ENCODE measurements at places on chromosomes 2 and 18.

- no peak for DNase-seq
Measured at GRCh38 chr2:143505542-143505941, 376.3 kb downstream of the ARHGAP15 start.

GRCh38 chr2:207969249-207969648 is 56.1 kb downstream of the PLEKHM3 start:
- no peak for DNase-seq

GRCh38 chr2:71679491-71679890 is 226.1 kb downstream of the DYSF start:
- no peak for DNase-seq

- no peak for DNase-seq
Measured at GRCh38 chr2:24010477-24011249, 778 bp downstream of the MFSD2B start.

DNA sequence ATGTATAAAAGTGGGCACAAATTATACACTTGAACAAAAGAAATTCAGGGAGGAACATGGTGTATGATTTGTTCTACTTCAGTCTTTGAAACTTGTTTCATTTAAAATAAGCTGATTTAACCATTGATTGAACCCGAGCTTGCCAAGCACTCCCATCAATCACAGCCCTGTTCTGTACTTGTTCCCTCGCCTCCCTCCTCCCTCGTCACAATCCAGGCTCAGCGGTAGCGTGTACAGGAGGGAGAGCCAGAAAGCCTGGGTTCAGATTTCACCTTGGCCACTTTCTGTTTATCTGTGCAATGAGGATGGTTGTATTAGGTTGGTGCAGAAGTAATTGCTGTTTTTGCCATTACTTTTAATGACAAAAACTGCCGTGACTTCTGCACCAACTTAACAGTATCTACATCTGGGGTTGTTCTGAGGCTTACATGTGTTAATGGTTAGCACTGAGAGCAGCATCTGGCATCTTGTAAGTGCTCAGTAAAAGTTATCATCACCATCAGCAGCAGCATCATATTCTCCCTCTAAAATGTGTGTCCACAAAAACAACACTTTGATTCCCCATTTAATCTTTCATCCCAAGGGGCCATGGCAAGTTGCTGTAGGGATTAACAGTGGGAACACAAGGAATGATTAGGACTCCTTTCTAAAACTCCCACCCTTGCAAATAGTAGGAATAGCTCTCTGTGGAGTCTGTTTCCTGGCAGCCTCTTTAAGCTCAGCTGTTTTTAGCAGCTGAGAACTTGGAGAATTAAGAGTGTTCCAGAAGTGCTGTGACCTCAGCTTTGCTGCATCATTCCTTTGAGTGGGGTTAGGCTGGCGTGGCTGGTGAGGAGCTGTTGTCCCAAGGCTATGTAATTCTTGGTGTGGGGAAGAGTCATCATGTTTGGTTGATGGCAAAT is 4.7 kb downstream of the DPYSL5 start:
- peak; percentile 30 for DNase-seq

GRCh38 chr2:241213041-241213440 is 24.6 kb downstream of the ANO7 start:
- DNase-seq, result no peak

- no peak for DNase-seq
Measured at GRCh38 chr18:35920623-35921022, 51.9 kb upstream of the RMP24 start.

DNA sequence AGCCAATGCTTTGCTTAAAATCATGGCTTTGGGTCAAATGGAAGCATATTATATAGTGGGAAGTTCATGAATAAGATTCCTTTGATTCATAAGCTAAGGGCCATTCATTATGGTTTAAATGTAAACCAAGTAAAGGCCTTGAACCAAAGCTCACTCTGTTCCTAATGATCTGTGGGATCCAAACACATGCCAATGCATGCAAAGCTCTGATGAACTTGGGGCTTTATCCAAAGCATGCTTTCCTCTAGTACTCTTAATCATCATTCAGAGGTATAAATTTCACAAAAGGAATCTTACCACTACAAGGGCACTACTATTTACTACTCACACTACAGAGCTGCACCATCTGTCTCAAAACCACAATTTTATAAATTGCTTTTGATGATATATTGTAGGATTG is 102.8 kb upstream of the RBMS1 start:
- DNase-seq, result no peak

DNA sequence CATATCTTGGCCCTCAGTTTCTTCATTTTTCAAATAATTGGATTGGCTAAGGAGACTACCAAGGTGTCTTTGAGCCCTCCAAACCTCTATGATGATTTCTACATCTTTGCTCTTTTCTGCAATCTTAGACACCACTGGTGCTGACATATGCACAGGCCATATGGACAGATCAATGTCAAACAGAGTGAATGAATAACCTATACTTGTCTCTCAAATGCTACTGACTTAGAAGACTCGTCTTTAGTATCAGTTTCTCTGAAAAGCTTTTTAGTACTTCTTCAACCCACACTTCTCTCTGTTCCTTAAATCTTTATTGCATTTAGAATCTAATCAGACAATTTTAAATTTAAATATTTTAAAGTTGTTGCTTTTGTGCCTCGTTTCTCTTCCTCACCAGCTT is 258.2 kb downstream of the LTBP1 start:
- DNase-seq, result no peak

DNA sequence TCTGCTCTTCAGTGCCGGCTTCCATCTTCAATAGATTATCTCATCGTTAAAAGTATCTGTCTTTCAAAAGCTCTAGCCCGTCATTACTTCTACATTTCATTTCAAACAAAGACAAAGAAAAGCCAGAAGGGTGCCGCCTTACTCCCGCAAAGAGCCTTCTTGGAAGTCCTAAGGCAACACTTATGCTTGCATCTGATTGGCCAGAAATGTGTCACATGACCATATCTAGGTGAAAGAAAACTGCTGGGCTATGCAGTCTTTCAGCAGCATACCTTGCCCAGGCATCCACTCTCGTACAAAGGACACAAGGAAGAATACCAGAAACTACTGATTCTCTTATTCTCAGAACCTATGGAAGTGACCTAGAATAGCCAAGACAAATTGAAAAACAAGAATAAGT is 217.1 kb upstream of the SLC35G4 start:
- DNase-seq, result no peak

DNA sequence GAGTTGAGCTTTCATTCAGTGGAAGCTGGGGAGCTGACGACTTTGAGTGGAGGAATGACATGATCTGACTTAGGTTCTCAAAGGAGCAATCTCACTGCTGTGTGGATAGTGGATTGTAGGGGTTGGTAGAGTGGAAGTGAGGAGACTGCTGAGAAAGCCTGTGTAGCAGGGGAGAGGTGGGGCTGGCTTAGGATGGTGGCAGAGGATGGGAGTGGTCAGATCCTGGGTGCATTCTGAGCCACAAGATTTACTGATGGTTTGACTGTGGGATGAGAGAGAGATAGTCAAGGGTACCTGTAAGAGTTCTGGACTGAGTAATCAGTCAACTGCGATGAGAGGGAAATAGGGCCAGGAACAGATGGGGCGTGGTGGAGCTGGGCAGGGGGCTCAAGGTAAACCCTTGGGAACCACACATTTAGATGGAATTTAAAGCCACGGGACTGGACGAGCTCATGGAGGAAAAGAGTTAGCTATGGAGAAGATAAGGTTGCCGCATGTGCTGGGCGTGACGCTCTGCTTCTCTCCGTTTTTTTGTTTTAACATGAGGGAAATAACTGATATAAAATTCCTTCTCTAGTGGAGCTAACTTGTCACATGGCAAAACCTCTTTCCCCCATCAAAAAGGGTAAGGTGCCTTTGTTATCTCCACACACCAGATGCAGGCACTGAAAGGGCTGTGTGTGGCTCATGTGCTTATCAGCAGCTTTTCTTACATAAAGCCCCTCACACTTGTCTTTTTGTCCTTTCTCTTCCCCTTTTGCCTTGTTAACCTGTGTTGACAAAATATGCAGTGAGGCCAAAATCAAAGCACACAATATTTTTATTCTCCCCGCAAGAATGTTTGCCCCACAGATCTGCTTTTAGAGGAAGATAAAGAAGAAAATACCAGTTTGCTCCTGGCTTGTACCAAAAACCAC is 379.8 kb downstream of the TSN start:
- no peak for DNase-seq

GRCh38 chr18:36700955-36701354 is 127.8 kb downstream of the TPGS2 start:
- no peak for DNase-seq

GRCh38 chr2:138922973-138923563 is 142.9 kb upstream of the NXPH2 start:
- DNase-seq, result no peak

DNA sequence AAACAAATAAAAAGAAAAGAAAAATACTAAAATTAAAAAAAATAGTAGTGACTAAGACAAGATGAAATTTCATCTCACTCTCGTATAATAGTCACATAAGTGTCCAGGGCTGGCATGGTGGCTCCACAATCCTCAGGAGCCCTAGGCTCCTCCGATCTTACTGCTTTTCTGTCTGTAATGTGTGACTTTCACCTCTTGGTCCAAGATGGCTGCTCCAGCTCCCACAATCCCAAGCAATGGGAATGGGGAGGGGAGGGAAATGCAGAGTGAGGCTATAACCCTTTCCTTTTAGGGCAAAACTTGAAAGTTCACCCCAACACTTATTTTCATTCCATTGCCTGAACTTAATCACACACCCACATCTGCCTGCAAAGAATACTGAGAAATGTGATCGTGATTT is 90.4 kb downstream of the MOGAT1 start:
- no peak for DNase-seq

- no peak for DNase-seq
Measured at GRCh38 chr2:36615222-36615621, 17.3 kb upstream of the FEZ2 start.

- DNase-seq, result no peak
Measured at GRCh38 chr2:208311954-208312353, 45.9 kb downstream of the PIKFYVE start.

DNA sequence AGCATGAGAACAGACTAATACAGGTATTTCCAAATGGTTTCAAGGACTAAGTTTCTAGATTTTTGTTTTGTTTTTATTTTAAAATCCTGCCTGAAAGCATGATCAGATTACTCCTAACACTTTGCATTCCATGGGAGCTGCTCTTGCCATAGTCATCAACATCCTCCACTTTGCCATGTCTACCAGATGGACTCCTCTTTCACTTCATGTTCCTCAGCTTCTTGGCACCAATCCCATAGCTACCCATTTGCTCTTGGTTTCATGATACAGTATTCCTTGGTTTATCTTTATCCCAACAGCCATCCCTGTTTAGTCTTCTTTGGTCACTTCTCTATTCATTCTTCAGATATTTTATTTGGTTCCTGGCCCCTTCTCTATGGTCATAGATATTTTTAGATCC is 154.2 kb upstream of the CCDC195 start:
- no peak for DNase-seq

DNA sequence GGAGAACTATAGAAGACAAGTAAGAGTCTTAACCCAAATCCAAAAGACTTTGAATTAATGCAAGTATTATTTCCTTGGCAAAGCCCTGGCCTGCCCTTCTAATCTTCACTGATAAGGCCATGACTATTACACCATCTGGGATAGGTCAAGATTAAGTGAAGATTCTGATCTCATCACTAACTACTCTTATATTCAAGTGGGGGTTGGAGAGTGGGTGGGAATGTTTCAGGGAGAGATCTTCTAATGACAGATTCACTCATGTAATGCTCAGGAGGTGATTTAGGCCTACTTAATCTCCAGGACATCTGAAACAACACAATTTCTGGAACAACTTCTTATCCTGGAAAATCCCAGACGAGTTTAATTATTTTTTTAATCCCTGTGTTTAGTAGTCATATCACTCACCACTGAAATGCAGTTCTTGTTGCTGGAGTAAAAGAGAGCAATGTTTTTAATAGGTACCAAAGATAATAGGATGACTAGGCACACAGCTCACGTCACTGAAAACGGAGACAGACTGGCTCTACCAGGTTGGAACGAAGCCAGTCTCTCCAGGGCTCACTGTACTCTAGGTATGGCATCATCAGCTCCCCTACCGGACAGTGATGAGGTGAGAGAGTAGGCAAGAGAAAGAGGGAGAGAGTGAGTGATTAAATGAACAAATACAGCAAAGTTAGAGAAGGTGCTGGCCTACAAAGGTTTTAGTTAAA is 133.1 kb downstream of the NCKAP5 start:
- DNase-seq, result no peak

GRCh38 chr2:185608799-185609198 is 129.8 kb upstream of the FSIP2 start:
- DNase-seq, result no peak

- DNase-seq, result no peak
Measured at GRCh38 chr2:43136011-43136799, 90.2 kb downstream of the ZFP36L2 start.

- DNase-seq, result no peak
Measured at GRCh38 chr2:87403893-87404175, 344.1 kb upstream of the PLGLB2 start.

DNA sequence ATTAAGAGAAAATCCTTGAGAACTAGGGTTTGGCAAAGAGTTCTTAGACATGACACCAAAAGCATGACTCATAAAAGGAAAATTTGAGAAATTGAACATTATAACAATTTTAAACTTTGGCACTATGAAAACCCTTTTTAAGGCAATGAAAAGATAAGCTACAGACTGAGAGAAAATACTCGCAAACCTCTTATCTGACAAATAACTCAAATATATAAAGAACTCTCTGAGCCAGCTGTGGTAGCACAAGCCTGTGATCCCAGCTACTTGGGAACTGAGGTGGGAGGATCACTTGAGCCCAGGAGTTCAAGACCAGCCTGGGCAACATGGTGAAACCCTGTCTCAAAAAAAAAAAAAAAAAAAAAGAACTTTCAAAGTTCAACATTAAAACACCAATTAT is 70.5 kb downstream of the FAM168B start:
- no peak for DNase-seq

DNA sequence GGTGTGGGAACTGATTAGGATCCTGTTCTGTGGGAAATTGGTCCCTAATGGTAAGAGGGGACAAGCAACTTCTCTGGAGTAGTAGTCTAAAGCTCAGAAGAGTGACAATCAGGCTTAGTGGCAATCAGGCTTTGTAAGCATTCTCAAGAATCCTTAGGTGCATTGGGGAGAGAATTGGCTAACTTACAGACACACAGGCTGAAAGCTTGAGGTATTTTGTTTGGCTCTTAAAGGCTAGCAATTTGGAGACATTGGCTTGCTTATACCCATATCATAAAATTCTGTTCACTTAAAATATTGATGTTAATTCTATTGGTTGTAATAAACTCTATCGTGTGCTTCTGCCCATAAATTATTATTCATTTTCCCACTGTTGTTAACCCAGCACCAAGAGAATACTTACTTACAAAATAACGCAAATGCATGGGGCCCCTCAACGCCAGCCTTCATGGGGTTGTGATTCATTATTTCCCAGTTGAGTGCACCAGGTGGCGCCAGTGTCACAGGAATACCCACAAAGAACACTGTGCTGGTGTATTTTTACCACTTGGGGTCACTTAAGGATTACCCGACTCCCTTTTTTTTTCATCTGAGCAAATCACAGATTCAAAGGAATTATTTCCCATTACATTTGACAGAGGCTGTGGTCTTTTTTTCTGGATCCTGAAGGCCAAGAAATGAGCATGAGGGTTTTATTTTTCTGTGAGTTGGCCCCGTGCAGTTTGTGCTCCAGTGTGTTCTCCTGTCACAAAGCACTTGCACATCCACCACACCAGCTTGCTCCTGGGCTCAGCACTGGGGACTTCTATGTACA is 45.5 kb downstream of the DDX1 start:
- DNase-seq, result peak; percentile 77

All from nephron progenitor cell (in vitro differentiated cells).